ENCODE measurements at places on chromosomes 1 and 21.
A peak's percentile ranks its signal among the peaks of the same experiment; 100 is the strongest.

GRCh38 chr1:9186082-9186859 is 48.3 kb upstream of the H6PD start:
- no peak for DNase-seq

GRCh38 chr1:234538062-234538731 is 59.2 kb upstream of the TARBP1 start:
- no peak for DNase-seq

DNA sequence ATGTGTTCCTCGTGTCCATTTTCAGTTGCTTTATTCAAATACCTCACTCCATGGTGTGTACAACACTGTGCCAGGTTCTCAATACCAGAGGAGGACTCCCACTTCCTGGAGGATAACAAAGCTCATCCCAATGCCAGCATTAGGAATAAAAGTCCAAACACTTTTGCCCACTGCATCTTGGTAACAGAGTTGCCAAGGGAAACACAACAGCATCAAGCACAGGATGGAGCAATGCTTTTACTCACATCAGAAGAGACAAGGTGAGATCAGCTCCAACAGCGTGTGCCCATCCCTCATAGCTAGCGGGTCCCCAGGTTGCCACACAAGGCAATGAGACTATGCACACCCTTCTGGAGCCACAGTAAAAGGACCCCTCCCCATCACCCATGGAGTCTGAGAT is 2.9 kb downstream of the KRTAP20-4 start:
- no peak for DNase-seq

DNA sequence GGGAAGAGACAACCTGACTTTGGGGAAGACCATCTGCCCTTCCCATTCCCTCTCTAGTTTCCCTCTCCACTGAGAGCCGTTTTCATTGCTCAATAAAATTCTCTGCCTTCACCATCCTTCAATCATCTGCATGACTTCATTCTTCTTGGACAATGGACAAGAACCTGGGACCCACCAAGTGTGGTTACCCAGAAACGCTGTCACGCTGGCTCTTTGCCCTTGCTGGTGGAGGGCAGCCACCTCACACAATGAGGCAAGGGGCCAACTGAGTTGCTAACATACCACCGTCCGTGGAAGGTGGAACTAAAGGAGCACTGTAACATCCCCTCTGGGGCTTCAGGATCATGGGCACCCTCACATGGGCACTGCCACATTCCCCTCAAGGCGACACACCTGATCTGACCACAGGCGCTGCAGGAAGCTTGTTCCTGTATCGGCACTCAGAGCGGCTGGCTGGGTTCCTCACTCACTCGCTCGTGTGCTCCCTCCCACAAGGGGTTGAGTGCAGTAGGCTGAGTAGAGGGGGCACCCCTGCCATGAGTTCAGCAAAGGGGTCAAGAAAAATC is 652.4 kb downstream of the PLPP3 start:
- no peak for DNase-seq

GRCh38 chr1:211013346-211014240 is 120.4 kb downstream of the KCNH1 start:
- no peak for DNase-seq

DNA sequence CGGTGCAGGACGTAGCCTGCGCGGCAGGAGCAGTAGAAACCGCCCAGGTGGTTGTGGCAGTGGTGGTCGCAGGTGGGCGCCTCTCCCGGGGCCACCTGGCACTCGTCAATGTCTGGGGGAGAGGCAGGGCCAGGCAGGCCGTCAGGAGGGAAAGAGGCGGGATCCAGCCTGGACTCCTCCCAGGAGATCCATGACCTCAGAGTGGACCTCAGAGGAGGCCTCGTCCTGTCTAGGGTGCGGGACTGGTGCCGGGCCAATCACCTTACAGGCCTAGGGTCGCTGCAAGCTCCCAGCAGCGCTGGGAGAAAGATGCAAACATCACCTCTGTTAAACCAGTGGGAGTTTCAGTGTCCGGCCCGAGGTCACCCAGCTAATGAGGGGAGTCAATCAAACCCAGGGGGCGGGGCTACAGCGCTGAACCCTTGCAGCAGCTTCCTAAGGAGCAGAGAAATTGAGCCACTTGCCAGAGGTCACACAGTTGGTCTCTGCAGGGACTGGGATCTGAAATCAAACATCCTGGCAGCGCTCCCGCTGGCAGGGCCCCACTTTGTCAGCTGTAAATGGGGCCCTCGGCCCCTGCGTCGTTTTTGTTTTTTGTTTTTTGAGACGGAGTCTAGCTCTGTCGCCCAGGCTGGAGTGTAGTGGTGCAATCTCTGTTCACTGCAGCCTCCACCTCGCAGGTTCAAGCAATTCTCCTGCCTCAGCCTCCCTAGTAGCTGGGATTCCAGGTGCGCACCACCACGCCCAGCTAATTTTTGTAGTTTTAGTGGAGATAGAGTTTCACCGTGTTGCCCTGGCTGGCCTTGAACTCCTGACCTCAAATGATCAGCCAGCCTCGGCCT is 1.4 kb downstream of the MASP2 start:
- DNase-seq, result no peak

DNA sequence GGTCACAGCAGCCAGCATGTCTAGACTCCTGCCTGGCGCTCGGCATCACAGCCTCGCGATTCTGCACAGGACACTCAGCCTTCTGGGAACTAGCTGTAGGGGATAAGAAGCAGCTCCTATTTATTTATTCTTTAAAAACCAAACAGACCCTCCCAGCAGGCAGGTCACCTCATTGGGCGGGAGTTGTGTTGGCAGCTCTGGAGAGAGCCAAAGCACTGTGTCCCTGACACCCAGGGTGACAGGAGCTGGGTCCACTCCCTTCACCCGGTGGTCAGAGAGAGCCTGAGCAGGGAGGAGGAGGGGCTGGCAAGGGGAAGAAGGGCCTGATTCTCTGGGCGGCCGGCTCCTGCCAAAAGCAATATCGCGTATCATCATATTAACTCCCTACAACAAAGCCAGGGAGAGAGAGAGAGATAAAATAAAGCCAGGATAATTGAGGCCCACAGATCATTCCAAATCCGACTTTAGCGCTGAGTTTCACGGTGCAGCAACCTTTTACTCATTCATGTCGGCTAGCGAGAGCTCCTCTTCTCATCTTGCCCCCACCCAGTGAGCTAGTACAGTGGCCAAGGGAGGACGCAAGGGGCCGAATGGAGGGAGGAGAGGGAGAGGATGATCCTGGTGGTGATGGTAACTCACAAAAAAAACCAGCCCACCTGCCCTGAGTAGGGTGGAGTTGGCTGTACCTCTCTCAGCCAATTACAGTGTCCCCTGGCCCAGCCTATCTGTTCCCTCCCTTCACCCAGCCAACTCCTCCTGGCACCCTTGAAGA is 79.8 kb upstream of the IFFO2 start:
- no peak for DNase-seq

DNA sequence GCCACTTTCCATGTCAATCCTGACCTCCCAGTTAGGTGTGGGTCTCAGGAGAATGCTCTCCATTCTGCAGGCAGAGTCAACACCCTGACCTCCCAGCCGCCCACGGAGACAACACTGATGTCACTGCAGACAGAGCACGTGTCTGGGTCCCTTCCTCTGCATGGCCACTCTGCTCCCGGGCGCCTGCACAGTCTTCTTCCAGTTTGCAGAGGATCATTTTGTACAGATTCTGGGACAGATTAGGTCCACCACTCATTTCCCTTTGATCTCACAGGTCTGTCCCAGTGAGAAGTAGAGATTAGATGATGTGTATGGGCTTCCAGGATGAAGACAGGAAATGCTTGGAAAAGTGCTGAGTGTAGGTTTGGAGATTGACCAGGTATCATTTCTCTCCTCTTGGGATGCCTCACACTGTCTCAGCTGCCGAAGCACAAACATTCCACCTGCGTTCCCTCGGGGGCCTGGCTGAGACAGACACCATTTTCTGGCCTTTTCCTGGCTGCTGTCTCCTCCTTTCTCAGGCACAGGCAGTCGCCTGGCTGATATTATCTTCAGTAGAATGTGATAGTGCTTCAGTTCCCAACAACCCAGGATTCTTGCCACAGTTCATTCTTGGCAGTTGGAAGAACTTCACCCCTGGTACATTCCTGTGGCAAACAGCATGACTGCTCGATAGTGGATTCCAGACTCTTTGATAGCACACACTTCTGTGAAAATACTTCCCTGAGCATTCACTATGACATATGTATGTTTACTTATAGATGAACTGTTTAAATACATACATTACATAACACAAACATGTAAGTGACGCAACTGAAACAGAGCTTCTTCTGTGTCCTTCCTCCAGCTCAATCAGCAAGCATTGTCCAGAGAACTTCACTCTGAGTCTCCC is 7.9 kb downstream of the MYBPHL start:
- no peak for DNase-seq

GRCh38 chr21:22288885-22289499 is 1290.8 kb downstream of the NCAM2 start:
- no peak for DNase-seq

GRCh38 chr1:221972276-221973235 is 230.7 kb upstream of the DUSP10 start:
- DNase-seq, result no peak

DNA sequence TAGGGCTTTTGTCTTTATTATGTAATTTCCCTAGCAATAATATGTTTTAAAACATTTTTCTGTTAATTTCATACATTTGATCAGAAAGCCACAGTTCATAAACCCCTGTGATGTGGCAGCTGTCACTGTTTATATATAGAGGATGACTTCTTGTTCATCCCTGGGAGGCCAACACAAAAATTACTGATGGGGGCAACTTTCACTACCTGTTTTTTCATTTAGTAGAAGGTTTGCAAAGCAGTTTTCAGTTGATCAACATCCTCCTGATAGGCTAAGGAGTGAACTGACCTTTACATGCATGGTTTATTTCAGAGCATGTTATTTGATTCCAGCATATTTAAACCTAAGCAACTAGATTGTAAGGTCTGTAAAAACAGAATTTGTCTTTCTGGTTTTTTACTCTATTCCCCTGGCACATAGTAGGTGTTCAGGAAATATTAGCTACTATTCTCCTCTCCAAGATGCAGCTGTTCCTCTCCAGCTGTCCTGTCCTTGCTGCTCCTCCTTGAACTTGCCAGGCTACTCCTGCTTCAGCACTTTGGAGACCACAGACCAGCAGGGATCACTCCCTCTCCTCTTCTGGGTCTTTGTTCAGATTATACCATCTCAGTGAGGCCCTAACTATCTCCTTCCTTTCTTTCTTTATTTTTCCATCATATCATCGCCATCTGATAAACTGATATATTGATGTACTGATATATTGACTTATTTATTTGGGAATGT is 54.7 kb downstream of the ROR1 start:
- DNase-seq, result peak; percentile 30

- DNase-seq, result no peak
Observed at GRCh38 chr1:42974767-42975437, 16.2 kb upstream of the SLC2A1 start.

DNA sequence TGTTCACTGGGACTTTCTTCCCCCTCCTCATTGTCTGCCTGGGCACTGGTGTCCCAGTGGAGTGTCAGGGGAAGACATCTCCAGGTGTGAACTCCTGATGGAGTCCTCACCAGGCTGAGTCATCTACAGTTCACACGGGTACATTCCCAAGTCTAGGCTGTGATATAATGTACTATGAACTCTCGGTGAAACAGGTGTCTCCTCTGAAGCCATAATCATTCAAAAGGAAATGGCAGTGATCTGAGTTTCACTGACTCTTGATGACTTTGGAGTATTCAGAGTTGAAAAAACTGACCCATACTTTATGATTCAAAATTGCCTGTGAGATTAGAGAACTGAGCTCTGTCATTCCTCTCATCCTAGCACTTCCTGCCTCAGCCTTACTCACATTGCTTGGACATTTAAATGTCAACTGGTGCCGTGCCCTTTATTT is 9.1 kb downstream of the LAMC2 start:
- DNase-seq, result peak; percentile 59

DNA sequence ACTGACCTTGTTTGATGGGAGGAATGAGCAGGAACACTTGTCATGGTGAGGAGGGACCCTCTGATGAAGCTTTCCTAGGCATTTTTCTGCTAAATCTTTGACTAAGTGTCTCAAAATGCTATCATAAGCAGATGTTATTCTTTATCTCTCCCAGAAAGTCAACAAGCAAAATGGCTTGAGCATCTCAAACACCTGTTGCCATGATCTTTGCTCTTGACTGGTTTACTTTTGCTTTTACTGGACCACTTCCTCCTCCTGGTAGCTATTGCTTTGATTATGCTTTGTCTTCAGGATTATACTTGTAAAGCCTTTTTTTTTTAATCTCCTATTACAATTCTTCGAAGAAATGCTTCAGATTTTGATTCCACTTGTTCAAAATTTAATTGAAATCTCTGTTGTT is 157.4 kb downstream of the GPR52 start:
- peak; percentile 11 for DNase-seq

- no peak for DNase-seq
Observed at GRCh38 chr21:42304556-42305454, 10.4 kb downstream of the TFF3 start.

DNA sequence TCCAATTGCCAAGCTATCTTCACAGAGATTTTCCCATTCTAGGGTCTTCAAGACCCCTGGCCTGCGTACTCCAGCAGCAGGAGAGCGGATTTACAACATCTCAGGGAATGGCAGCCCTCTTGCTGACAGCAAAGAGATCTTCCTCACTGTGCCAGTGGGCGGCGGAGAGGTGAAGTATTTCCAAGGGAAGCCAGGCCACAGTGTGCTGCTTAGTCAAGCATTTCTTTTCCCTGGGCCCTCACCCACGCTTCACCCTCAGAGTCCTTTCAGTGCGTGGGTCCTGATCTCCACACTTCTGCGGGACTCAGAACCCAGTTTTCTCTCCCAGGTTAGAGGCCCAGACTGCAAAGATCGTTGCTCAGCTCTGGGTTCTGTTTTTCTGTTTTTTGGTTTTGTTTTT is 13.1 kb downstream of the CDCA8 start:
- DNase-seq, result no peak

- DNase-seq, result no peak
Observed at GRCh38 chr1:192376374-192376773, 59.6 kb downstream of the RGS21 start.

DNA sequence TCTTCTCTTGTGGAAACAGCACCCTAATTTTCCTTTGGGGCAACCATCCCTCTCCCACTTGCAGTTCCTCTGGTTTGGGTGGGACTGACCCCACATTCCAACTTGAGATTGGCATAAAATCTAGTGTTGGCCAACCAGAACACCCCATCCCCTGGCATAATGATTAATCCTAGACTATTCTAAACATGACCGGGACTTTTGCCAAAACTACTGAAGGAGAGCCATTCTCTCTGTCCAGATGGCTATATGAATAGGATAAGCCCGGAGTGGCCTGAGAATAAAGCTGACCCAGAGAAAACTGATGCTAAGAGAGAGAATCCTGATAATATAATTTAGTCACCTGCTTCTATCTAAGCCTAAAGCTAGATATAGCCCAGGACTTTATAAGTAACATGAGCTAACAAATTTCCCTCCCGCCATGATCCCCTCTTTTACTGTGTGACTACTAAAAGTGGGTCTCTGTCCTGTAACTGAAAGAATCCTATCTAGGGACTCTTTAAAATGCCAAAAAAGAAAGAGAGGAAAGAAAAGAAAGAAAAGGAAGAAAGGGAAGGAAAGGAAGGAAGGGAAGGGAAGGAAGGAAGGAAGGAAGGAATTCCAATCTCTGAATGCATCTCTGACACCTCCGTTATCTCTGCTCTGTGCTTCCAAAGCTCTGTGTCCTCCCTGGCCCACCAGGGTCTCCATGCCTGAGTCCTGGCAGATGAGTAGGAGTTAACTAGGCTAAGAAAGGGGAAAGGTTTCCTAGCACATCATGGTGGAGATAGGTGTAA is 28.0 kb upstream of the NRDC start:
- DNase-seq, result no peak
